Karpas-422 (cell line): ENCODE measurements at places on chromosomes 6 and 20. TPM values are rescaled to one million over a fixed set of nuclear protein-coding genes. Genes with fewer than 3 reads are reported as not detected.

The TRIM40 gene
- total RNA-seq = not detected in 2 replicates

DNA sequence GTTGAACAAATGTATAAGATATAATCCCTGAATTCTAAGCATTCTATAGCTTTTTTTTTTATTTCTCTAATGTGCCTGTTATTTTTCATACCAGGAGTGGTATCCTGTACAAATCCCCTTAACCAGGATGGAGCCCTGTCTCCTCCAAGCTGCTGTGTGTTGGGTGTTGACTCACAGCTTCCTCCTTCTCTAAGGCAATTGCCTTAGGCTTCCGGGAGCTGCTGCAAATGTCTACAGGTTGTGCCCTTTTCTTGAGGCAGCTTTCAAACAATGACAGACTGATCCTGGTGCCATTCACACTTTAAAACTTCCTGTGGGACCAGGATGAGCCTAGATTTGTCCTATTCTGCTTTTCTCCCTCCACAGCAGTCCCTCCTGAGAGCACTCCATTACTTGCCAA, 173.2 kb downstream of the BTBD3 start:
- no peak overlapping the region for H3K27ac ChIP-seq
- no peaks in the 10 kb centered on the region for H3K27me3 ChIP-seq
- H3K4me3 ChIP-seq = no peak overlapping the region

DNA sequence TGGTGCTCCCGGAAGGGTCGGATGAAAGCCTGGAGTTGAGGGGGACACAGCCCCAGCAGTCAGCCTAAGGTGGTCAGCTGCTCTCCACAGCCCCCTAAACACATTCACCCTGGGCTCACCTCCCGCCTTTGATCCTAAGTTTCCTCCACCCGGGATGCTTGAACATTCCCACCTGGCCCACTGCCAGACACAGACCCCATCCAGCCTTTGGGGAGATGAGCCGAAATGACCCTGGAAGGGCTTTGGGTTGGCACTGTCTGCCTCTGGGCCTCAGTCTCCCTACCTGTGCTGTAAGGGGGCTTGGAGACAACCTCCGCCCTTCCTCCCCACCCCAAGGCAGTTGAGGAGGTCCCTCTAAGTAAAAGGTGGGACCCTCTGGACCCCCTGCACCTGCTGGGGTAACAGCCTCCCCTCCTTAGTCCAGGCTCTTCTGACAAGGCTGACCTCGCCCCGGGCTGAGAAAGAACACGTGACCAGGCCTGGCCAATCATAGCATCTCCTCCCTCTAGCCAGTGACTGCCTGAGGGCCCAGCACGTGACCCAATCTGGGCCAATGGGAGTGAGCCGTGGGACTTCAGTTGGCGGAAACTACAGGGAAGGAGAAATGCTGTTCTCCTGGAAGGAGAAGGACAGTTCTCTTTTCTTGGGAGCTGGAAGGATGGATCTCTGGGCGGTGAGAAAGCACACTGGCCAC, 16.9 kb upstream of the UBE2V1 start:
- peaks cover 10% of the 10 kb centered on the region; the same call in 1 of the 2 replicates for H3K36me3 ChIP-seq
- H3K4me1 ChIP-seq = no peaks in the 10 kb centered on the region
- H3K27me3 ChIP-seq = no peaks in the 10 kb centered on the region
- peak; percentile 49 for DNase-seq

GRCh38 chr20:23331450-23332350, 18.9 kb upstream of the NXT1 start:
- no peak overlapping the region for H3K27ac ChIP-seq
- no peak overlapping the region for H3K4me3 ChIP-seq
- H3K27me3 ChIP-seq = no peaks in the 10 kb centered on the region
- H3K4me1 ChIP-seq = no peaks in the 10 kb centered on the region; the same call in 1 of the 2 replicates

DNA sequence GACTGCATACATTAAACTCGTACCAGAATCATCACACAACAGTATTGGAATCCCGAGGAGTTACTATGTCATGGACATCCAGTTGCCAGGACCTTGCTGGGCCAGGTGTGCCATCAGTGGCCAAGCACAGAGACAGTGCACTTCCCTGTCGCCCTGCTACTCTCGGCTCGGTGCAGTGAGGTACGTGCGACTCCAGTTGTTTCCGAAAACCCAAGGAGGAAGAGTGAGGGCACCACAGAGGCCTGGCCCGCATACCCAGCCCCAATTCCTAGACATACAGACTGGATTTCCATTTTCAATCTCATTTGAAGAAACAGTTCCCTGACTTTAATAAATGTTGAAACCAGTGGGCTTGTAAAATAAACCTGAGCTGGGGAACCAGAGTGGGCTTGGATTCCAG, 62.5 kb upstream of the AFDN start:
- no peak overlapping the region for H3K27ac ChIP-seq
- DNase-seq = no peak
- no peaks in the 10 kb centered on the region for H3K27me3 ChIP-seq
- H3K4me3 ChIP-seq = no peak overlapping the region
- no peaks in the 10 kb centered on the region for H3K36me3 ChIP-seq
- no peaks in the 10 kb centered on the region for H3K4me1 ChIP-seq
